Activated T-helper 17 cell treated with anti-CD3 and anti-CD28 coated beads, Interleukin-2, amount 50 U/mL, for 72 hours (primary cell): ENCODE measurements at places on chromosomes 3 and 15.

DNA sequence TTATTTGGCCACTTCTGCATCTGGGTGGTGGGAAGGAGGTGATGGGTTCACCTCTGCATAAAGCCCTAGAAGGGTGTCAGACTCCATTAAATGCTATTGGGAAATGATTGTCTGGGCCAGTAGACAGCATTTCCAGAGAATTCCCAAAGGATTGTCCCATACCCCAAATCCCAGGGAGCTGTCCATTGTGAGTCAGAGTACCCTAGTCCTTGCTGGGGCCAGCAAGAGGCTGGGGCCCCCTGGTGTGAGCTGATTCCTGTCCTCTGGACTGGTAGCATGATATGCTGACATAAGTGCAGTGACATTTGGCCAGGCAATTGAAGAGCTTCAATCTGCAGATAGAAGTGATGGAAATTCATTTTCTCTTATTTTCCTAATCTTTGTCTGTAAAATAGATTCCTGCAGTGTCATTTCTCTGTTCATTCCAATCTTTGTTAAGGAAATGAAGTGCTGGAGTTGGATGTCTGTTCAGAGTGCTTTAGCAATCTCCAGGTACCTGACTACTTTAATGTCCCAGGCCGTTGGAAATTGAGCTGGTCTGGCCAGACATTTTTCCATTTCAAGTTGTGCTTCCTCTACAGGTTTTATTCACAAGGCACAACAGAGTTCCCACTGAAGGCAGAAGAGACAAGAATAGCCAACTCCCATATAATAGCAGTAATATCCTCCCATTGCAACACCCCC lies 91.2 kb downstream of the RPLP1 start:
- ATAC-seq: no peak

DNA sequence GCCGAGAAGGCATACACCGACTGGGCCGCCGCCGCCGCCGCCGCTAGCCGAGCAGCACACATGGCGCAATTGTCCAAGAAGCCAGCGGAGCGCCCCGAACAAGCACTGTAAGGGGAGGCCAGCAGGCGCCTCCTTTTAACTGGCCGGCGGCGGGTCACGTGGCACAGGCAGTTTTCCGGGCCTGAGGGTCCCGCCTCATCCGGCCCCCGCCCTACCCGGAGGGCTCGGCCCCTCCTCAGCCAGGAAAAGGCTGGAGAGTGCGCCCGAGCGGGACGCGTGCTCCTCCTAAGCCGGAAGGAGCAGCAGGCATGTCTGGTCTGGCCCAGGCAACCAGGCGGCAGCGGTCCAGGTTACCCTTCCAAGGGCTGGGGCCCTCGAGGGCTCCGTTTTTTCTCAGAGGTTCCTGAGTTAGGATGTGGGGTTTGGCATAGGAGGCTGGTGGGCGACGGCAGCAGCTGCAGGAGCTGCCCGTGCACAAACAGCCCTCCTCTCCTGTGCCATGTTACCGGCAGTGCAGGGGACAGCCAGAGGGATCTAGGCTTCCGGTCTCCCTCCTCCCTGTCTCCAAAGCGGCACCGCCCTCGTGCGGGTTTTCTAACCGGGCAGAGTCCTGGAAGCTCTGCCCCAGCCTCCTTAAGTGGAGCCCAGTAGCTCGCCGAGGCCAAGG lies at the start of gene GPX1:
GPX1 (minus strand) TSS at position 137 of the 667 bp plus-strand sequence; CDS start at position 62, 75 bp downstream.
- ATAC-seq: peak; percentile 88

GRCh38 chr3:120449701-120450599 lies 842 bp downstream of the FSTL1 start:
- peak; percentile 24 for ATAC-seq

GRCh38 chr3:68306571-68306970 lies 625.8 kb downstream of the TAFA4 start:
- ATAC-seq: no peak

DNA sequence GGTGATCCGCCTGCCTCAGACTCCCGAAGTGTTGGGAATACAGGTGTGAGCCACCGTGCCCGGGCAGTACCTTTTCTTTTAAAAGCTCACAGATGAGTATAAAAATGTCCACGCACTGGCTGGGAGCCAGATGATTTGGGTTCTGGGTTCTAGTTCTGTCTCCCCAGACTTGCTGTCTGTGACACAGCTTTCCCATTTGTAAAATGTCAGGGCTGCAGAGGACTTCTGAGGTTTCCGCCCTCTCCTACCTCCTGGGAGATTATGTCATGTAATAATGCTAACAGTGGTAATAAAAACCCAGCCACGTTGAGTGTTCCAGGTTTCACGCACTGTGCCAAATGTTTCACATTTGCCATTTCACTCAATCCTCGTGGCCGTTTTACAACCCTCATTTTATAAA lies 1.3 kb upstream of the PPP4R2 start:
- ATAC-seq: no peak

DNA sequence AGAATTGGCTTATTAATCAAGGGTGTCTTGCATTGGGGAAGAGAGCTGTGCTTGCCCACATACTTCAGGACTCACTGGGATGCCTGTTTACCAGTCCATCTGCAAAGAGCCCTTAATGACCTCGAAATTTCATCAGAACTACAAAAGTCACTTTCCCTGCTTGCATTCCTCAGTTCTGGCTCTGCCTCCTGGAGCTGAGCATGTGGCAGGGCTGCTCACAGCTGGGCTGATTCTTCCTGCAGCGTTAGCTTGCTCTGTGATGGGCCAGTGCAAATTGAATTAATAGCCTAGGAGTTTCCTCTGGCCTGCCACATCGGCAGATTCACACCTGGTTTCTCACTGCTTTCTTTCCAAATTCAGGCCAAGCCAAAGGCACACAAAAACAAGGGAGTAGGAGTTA lies 108.9 kb downstream of the DUT start:
- ATAC-seq: no peak

DNA sequence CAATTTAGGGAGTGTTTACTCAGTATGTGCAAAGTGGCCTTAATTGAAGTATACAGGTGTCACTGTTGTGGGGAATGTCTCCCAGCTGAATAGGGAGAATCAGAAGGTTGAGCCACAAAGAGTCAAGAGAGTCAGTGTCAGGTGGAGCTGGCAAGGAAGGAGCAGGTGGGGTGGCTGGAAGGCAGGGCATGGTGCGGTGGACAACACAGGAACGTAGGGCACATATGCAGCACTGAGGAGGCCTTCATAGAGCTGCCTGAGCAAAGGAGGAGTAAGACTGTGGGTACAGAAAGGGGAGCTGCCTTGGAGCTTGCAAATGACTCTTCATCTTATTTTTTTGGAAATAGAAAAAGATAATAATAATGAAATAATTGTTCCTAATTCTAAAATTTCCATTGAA lies 20.0 kb downstream of the ARHGEF3 start:
- ATAC-seq: no peak

GRCh38 chr15:52382647-52383046 lies 87.0 kb upstream of the MYO5C start:
- ATAC-seq: peak; percentile 18
